ENCODE measurements at places on chromosomes 7 and 10.

DNA sequence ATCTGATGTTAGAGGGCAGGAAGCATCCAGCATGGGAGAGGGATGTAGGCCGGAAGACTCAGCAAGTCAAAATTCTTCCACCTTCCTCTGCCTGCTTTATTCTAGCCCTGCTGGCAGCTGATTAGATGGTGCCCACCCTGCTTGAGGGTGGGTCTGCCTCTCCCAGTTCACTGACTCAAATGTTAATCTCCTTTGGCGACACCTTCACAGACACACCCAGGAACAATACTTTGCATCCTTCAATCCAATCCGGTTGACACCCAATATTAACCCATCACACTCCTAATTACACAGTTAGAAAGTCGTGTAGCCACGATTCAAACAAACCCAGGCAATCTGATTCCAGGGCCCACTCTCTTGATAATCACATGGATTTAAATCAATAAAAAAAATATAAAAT lies 433.9 kb upstream of the LRGUK start:
- DNase-seq, result no peak

GRCh38 chr10:92052741-92053140 lies 129.2 kb downstream of the BTAF1 start:
- no peak for DNase-seq

- no peak for DNase-seq
Observed at GRCh38 chr7:130433301-130433700, 7.5 kb downstream of the CEP41 start.

DNA sequence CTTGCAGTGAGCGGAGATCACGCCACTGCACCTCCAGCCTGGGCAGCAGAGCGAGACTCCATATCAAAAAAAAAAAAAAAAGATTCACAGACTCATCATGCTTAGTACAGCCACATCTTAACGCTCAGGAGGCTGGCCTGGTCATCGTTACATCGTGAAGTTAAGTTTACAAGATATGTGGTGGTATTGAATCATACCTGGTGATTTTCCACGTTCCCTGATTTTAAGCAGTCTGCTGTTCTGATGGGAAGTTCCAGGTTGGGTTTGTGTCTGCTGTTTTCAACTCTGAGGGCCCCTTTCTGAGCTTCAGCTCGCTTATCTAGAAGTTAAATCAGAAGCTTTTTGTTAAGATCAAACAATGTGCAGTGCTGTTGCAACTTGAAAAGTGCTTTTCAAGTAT lies 6.9 kb downstream of the PPP2R2D start:
- no peak for DNase-seq

- DNase-seq, result no peak
Observed at GRCh38 chr10:62541811-62542210, 167.6 kb downstream of the ZNF365 start.

DNA sequence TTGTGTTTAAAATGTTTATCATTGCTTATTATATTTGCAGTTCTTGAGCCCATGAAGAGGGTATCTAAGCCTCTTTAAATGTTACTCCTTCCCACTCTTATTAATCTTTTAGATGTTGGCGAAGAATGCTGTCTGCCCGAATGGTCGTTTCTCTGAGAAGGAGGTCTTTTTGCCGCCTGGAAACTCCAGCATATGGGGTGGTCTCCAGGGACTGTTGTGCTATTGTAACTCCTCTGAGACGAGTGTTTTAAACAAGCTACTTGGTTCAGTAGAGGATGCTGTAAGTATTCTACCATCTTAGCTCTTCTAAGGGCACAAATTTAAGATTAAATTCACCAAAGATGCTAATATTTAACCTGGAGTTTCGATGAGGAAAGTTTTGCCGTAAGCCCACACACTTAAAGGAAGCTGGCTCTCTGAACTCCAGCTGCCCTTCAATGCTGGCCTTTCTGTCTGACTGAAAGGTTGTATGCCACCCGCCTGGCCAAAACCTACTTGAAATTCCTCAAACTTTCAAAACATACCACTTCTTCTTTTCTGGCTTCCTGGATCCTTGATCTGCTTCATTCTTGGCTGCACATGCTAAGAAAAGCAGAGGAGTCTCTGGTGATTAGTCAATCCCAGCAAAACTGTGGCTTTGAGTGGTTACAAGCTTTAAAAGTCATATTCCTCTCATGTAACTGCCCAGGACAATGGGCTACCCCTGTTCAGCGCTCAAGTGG lies 74.7 kb downstream of the ABCA13 start:
- DNase-seq, result no peak

GRCh38 chr7:47369736-47370135 lies 212.2 kb downstream of the TNS3 start:
- no peak for DNase-seq

DNA sequence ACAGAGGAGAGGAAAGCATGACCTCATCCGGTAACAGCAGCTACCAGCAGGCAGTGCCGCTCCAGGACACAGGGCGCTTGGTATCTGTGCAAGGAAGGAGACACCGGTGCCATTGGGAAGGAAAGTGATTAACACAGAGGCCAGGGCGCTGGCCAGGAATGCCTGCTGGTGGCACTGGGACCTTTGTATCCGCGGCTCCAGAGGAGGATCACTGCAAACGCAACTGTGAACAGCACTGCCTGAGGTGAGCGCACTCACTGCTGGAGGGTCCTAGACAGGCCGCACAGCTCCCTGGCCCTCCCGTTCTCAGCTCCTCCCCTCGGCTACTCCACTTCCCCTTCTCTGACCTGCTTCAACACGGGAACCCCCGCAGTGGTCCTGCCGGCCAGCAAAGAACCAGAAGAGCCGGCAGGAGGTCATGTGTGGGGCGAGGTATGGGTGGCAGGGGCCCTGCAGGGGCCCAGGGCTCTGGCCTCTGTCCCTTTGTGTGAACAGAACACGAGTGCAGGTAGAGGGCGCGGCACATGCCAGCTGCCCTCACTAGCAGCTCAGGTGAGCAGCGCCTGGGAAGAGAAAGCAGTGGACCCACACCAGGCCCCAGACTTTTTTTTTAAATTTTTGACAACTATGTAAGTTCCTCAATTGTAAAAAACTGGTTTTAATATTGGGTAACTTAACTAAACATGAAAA lies 107.6 kb downstream of the VIPR2 start:
- no peak for DNase-seq

GRCh38 chr10:119784340-119785067 lies 58.7 kb downstream of the INPP5F start:
- DNase-seq, result no peak
